ENCODE measurements at places on chromosomes 1 and 21. TPM values are rescaled to one million over a fixed set of nuclear protein-coding genes. Genes with fewer than 3 reads are reported as not detected.

- H3K27ac ChIP-seq: peak overlapping the region; percentile 30
- H3K36me3 ChIP-seq: no peaks in the 10 kb centered on the region
- no peaks in the 10 kb centered on the region for H3K27me3 ChIP-seq
- peaks cover 39% of the 10 kb centered on the region for H3K4me1 ChIP-seq
These were observed 27.7 kb upstream of the FMO1 start for GRCh38 chr1:171220581-171221054.

The KIF14 gene
- total RNA-seq: 22.0 TPM

The ATP6V1G3 gene
- total RNA-seq: not detected

The C1orf226 gene
- 9.8 TPM for total RNA-seq

DNA sequence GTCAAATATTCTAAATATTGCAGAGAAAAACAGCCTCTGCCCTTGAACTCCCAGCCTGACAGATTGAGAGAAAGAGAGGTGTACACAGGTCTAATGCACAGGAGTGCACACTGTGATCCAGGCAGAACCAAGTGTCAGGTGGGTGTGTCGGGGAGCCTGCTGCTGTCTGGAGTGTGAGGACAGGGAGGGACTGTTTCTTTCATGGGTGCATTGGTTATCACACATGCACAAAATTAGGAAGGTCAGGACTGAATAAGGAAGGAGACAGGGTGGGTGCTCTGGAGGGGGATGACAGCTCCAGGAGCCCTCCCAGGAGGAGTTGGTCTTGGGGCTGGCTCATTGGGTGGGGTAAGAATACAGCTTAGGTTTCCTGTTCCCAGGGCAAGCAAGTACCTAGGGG is 13.3 kb upstream of the PINK1 start:
- DNase-seq: no peak
- peaks cover 2% of the 10 kb centered on the region for H3K27me3 ChIP-seq
- H3K4me3 ChIP-seq: no peak overlapping the region
- H3K36me3 ChIP-seq: no peaks in the 10 kb centered on the region
- no peak overlapping the region for H3K27ac ChIP-seq
- no peaks in the 10 kb centered on the region for H3K4me1 ChIP-seq

DNA sequence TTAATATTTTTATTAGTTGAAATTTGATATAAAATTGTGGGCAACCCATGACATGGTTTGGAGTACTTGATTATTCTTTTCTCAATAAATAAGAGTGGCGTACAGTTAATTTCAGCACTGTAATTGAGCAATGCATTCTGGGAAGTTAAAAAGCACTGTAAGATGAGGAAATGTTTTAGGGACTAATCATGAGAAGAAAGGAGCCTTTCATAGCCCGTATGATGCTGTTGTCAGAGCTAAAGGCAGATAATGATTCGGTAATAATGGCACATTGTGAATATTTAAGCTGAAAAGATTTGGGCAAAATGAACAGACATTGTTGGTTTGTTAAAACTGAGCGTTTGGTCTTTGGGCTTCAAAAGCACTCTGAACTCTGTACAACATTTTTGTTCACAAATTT is 139.3 kb downstream of the NFIA start:
- H3K4me3 ChIP-seq: peak overlapping the region; percentile 22
- H3K36me3 ChIP-seq: no peaks in the 10 kb centered on the region
- no peak for DNase-seq
- H3K4me1 ChIP-seq: peaks cover 14% of the 10 kb centered on the region

The CSMD2 gene
- total RNA-seq: 0.40 TPM

GRCh38 chr1:226404063-226404903 is 3.6 kb downstream of the PARP1 start:
- peak overlapping the region; percentile 87 for H3K27ac ChIP-seq
- peak overlapping the region; percentile 97 for H3K4me3 ChIP-seq
- no peaks in the 10 kb centered on the region for H3K27me3 ChIP-seq
- H3K36me3 ChIP-seq: peaks cover 21% of the 10 kb centered on the region

- no peaks in the 10 kb centered on the region for H3K36me3 ChIP-seq
- no peak for DNase-seq
- H3K27ac ChIP-seq: no peak overlapping the region
- H3K4me3 ChIP-seq: no peak overlapping the region
- no peaks in the 10 kb centered on the region for H3K27me3 ChIP-seq
- peaks cover 13% of the 10 kb centered on the region for H3K4me1 ChIP-seq
These were observed 61.8 kb downstream of the CLEC20A start for GRCh38 chr1:178434899-178435435.

DNA sequence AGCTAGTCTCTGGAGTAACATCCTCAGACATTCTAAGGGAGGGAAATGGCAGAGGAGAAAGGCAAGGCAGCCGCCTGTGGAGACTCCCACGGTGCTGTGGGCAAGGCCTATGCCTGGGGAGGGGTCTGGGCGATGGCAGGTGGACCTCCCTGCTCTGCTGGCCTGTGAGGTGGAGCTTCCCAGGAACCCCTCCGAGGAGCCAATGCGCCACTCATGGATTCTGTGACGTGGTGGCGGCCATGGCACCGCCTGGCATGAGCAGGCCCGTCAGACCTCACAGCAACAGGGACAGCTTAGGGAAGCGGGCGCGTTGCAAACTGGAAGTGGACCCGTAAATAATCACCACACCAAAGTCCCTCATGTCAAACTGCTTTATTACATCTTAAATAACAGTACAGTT is 6.7 kb upstream of the NADK start:
- H3K36me3 ChIP-seq: peaks cover 16% of the 10 kb centered on the region
- H3K4me3 ChIP-seq: peak overlapping the region; percentile 22
- peaks cover 22% of the 10 kb centered on the region for H3K4me1 ChIP-seq
- DNase-seq: no peak
- H3K27me3 ChIP-seq: peaks cover 17% of the 10 kb centered on the region

DNA sequence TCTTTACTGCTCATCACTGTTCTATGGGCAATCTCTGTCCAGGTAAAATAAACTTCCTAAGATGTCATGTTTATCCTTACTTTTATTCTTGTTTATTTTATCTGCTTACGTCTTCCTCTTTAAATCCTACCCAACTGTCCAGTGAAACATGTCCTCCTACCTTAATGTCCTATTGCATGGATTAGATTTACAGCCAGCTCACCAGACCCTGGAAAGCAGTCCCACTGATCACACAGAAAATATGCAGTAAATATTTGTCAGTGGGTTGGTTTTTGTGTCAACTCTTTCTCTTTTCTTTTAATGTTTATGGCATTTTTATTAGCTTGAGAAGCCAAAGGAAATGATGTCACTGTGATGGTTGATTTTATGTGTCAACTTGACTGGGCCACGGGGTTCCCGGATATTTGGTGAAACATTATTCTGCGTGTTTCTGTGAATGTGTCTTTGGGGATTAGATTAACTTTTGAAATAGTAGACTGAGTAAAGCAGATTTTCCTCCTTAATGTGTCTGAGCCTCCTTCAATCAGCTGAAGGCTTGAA is 258.3 kb downstream of the SRGAP2C start:
- DNase-seq: no peak
- no peaks in the 10 kb centered on the region for H3K36me3 ChIP-seq
- H3K27ac ChIP-seq: no peak overlapping the region
- H3K4me3 ChIP-seq: no peak overlapping the region
- H3K27me3 ChIP-seq: no peaks in the 10 kb centered on the region

- peaks cover 7% of the 10 kb centered on the region for H3K36me3 ChIP-seq
- no peak overlapping the region for H3K27ac ChIP-seq
- DNase-seq: no peak
- peaks cover 16% of the 10 kb centered on the region for H3K27me3 ChIP-seq
- no peak overlapping the region for H3K4me3 ChIP-seq
These were observed 36.1 kb downstream of the DNTTIP2 start for GRCh38 chr1:93842750-93843500.

DNA sequence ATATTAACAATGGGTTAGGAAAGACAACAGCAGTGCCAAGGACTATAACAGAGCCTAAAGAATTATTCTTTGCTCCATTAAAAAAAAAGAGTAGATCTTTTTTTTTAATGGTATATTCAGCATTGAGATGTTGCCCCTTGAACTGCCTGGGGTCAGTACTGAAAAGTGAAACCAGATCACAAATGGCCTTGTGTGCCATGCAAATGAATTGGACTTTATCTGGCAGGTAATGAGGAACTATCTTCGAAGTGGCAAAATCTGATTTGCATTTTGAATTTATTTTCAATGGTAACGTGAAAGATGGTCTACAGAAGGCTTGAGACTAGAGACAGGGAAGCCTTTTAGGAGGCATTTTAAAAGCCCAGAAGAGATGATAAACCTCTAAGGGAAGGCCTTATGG is 21.4 kb upstream of the PKN2 start:
- no peaks in the 10 kb centered on the region for H3K36me3 ChIP-seq
- no peaks in the 10 kb centered on the region for H3K27me3 ChIP-seq
- H3K4me1 ChIP-seq: peaks cover 9% of the 10 kb centered on the region
- H3K4me3 ChIP-seq: no peak overlapping the region

DNA sequence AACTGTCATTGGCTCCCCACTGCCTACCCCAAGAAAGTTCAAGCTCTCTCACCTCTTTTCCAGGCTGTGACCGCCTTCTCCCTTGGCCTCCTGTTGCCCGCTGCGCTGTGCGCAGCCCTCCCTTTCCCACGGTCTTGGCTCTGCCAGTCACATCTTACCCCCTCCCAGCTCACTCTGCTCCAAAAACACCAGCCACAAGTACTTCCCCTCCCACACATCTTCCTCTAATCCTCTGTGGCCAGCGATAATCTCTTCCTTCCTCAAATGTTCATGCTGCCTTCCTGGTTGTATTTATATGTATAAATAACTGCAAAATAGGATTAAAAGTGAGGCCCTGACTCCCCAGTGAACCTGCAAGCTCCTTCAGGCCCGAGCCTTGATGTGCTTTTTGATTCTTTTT is 81.8 kb downstream of the AJAP1 start:
- no peaks in the 10 kb centered on the region for H3K4me1 ChIP-seq
- DNase-seq: no peak
- H3K27me3 ChIP-seq: no peaks in the 10 kb centered on the region
- no peaks in the 10 kb centered on the region for H3K36me3 ChIP-seq
- H3K27ac ChIP-seq: peak overlapping the region; percentile 43

The BTBD19 gene
- total RNA-seq: 6.5 TPM

DNA sequence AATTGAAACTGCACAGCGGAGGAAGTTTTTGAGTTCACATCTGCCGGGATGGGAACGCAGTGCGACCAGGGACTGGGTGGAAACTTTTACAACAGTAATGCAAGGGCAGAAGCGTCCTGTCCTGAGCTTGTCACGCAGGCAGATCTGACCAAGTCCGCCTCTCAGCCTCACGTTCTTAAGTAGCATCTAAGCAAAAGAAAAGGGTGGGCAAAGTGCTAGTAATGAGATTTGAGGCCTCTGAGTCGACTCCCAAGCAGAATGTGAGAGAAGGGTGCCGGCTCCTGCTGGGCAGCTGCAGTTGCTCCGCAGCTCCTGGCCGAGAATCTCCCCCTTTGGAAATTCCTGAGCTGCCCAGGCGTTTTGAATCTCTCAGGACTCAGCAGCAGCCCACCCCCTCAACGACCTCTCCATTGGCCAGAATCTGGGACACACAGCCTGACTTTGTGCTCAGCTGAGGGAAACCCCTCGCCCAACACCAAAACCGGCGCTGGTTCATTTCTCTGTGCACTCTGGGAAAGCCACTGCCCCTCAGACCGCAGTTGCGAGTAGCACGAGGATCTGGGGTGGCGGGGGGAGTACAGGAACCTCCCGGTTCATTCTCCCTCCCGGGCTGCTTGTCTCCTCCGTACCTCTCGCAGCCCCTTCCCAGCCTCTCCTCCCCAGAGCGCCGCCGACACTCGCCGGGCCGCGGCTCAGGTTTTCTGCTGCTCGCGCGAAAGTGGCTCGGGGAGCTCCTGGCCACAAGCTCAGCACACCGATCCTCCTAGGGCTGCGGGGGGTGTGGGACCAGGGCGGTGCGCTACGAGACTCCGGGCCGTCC is 913 bp upstream of the S1PR1 start:
- H3K4me1 ChIP-seq: peaks cover 37% of the 10 kb centered on the region
- H3K27me3 ChIP-seq: peaks cover 55% of the 10 kb centered on the region
- peak overlapping the region; percentile 90 for H3K4me3 ChIP-seq
- H3K36me3 ChIP-seq: peaks cover 7% of the 10 kb centered on the region
- peak overlapping the region; percentile 90 for H3K27ac ChIP-seq

The VSIG8 gene
- not detected for total RNA-seq

The OR2T35 gene
- total RNA-seq: not detected

DNA sequence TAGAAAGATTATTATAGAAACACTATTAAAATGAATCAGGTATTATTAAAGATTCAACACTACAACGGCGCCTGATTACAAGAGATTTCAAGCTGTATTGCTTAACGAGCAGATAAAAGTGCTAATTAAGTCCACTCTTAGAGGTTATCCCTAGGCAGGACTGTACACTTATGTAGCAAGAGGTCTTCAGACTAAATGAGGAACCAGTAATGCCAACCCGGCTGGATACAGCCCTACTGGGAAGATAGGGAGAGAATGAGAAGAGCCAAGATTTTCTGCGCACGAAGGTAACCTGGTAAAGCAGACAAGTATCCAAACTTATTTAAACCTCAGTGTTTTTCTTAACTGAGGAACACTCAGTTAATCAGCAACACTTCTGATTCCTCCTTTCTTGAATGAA is 115.7 kb upstream of the HIVEP3 start:
- peaks cover 7% of the 10 kb centered on the region for H3K4me1 ChIP-seq
- H3K27ac ChIP-seq: no peak overlapping the region
- no peak for DNase-seq

GRCh38 chr1:41611932-41612450 is 127.5 kb upstream of the EDN2 start:
- H3K4me1 ChIP-seq: no peaks in the 10 kb centered on the region
- DNase-seq: no peak
- no peak overlapping the region for H3K27ac ChIP-seq
- H3K36me3 ChIP-seq: no peaks in the 10 kb centered on the region
- H3K27me3 ChIP-seq: no peaks in the 10 kb centered on the region

The AMY2A gene
- total RNA-seq: not detected

DNA sequence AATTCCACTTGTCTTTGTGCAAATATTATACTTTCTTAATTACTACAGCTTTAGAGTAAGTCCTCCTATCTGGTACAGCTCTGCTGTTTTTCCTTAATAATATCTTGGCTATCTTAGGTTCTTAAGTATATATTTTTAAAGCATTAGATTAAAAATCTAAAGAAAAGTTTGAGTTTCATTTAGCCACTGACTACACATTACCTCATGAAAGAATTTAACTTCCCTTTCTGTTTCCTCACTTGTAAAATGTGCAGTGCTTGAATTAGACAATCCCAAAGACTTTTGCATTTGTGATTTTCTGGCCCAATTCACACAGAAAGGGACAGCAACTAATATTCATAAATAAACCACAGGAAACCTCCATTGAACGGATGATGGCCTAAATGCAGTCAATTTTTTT is 126.4 kb upstream of the SAMSN1 start:
- no peaks in the 10 kb centered on the region for H3K4me1 ChIP-seq
- DNase-seq: no peak
- H3K27ac ChIP-seq: no peak overlapping the region
- H3K4me3 ChIP-seq: no peak overlapping the region
- H3K36me3 ChIP-seq: no peaks in the 10 kb centered on the region
- H3K27me3 ChIP-seq: no peaks in the 10 kb centered on the region

- H3K27me3 ChIP-seq: peaks cover 2% of the 10 kb centered on the region
- DNase-seq: no peak
- no peak overlapping the region for H3K4me3 ChIP-seq
- H3K4me1 ChIP-seq: no peaks in the 10 kb centered on the region
- H3K36me3 ChIP-seq: no peaks in the 10 kb centered on the region
These were observed 7.6 kb downstream of the C1orf87 start for GRCh38 chr1:60066001-60066400.

- no peak overlapping the region for H3K4me3 ChIP-seq
- H3K36me3 ChIP-seq: peaks cover 7% of the 10 kb centered on the region
- H3K27me3 ChIP-seq: no peaks in the 10 kb centered on the region
These were observed 52.0 kb downstream of the ARHGEF11 start for GRCh38 chr1:156993426-156994147.

- DNase-seq: no peak
- peaks cover 55% of the 10 kb centered on the region for H3K4me1 ChIP-seq
- no peak overlapping the region for H3K27ac ChIP-seq
- H3K27me3 ChIP-seq: peaks cover 5% of the 10 kb centered on the region
- H3K36me3 ChIP-seq: no peaks in the 10 kb centered on the region
These were observed 13.0 kb downstream of the IFI6 start for GRCh38 chr1:27658951-27659496.
